ENCODE measurements at places on chromosomes 13 and 19.

DNA sequence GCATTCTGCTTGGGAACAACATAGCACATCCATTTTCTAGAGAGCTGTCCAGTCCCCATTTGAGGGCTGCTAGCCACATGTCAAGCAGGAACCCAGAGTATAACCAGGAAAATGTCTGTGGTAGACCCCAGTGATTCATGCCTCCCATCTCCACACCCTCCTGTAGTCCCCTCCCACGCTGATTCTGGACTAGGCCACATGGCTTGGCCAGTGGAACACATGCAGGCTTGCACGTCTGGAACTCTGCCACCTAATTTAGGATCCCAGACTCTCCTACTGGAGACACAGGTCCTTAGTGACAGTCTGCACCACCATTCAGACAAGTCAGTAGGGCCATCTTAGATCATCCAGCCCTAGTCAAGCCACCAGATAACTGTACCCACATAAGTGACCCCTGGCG lies 149.8 kb downstream of the ZIC5 start:
- no peak for DNase-seq

- peak; percentile 84 for DNase-seq
Observed at GRCh38 chr13:114101358-114102130, 30.9 kb downstream of the RASA3 start.

GRCh38 chr13:98313023-98313921 lies 136.2 kb upstream of the RNF113B start:
- no peak for DNase-seq

DNA sequence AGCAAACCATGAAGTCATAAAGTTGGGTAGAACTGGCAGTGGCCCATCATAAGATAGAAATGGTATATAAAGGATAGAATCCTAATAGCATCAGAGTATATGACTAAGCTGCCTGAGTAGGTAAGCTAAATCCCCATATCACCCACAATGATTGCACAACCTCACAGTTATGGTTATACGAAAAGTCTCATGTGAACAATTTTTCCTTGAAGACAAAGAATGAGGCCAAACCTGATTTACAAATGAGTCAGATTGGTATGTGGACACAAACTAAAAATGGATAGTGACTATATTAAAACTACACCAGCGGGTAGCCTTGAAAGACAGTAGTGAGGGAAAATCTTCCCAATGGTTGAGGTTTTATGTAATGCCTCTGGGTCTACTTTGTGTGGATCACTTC lies 40.9 kb upstream of the UFM1 start:
- DNase-seq, result no peak

DNA sequence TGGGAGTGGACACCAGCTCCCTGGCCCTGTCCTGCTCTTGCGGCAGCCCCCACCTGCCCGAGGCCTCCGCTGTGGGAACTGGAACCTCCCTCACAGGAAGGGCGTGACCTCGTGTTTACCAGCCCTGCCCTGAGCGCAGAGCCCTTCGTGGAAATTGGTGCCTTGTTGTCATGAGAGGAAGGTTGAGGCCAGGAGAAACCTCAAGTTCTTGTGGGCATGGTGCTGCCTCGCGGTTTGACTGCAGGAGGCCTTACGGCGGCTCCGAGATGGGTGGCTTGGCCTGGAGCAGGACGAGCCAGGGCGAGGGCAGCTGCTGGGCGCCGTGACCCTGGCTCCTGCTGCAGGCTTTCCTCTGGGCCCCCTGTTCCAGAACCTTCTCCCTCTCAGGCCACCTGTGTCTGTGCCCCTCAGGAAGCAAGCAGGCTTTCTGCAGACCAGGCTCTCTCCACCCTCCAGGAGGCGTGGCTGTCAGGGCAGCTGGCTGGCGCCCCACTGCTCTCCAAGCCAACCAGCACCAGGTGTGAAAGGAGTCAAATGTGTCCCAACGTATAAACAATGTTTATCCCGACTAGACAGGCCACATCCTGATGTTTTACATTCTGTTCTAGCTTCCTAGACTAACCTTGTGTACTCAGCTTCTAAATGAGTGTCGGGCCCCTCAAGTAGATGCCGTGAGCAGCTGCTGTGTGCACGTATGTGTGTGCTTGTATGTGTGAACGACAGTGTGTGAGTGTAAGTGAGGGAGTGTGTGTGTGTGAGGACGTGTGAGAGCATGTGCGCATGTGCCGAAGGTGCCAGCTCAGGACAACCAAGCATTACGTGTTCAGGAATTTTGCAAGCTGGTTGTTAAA lies 10.4 kb upstream of the RASA3 start:
- peak; percentile 74 for DNase-seq

DNA sequence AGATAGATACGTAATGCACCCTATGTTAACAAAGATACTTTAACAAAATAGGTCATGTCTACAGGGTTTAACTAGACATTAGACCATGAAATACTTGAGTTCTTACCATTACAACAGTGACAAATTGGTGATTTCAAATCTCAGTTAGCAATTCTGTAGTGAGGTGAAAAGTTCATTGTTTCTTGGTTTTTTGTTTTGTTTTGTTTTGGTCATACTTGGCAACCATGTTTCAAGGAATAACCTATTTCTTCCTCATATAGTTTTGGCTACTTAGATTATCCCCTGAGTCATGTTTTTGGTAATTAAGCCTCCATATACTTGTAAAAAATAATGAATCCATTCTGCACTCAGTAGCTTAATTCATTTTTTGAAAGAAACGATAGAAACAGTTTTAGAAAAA lies 1200.4 kb downstream of the DIAPH3 start:
- DNase-seq, result no peak

DNA sequence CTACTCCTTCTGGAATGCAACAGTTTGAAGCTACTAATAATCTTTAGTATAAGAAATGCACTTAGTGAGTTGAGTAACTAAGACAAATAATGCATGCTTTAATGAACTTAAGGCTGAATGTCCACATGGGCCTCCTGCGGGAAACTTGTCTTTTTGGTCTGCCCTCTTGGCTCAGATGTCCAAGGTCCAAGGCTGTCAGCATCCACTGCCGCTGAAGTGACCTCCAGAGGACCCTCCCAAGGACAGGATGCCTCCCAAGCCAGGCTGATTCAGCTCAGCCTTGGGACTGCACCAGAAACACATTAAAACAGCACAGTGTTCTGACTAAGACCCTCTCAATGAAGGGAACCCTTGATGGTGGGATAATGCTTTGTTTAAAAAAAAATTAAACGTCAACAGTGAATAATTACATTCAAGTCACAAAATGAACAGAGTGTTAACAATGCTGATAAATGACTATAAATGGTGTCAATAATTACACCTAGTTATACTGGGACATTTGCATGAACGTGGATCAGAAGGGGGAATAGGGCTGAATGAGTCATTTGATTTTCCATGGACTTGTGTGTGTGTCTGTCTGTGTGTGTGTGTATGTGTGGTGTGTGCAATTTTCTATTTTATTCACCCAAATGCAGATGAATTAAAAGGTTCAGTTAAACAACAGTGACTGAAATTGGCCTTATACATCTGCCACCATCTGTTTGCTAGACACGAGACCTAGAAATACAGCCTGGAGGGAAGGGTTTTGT lies 150.5 kb downstream of the COL4A1 start:
- DNase-seq, result no peak

DNA sequence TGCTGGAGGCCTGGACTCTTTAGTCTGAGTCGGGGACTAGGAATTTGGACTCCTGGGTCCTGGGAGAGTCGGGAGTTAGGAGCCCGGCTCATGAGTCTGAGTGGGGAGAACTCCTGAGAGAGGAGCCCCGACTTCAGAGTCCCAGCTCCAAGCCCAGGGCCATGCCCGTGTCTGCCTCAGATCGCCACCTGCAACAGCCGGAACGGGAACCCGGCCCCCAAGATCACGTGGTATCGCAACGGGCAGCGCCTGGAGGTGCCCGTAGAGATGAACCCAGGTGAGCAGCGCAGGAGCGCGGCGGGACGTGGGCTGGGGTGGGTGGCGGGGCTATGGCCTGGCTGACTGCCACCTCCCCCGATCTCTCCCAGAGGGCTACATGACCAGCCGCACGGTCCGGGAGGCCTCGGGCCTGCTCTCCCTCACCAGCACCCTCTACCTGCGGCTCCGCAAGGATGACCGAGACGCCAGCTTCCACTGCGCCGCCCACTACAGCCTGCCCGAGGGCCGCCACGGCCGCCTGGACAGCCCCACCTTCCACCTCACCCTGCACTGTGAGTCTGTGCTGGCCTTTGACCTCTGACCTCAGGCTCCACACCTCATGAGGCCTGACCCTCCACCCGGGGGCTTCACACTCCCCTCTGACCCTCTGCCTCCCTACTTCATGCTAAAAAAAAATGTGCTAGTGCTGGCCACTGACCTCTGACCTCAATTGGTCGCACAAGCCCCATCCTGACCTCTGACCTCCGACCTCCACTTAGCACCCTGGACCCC lies 4.4 kb downstream of the BCAM start:
- DNase-seq, result peak; percentile 92

DNA sequence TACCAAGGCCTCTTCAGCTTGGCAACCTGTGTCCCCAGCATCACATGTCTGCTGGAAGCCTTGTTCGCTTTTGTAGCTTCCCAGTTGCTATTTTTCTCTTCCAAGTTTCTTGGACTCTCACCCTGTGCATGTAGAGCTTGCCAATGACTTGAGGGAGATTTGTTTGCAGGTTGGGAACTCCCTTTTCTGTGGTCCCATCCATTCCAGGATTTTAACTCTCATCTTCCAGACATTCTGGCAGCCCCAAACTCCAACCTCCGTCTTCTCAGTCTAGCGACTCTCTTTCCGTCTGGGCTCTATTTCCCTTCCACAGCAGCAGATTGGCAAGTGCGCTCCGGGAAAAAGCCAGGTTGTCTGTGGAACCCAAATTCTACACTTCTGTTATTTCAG lies 9.0 kb downstream of the PLAUR start:
- no peak for DNase-seq

GRCh38 chr19:5805462-5806132 lies 730 bp downstream of the NRTN start:
- peak; percentile 91 for DNase-seq

Measured in chondrocyte (in vitro differentiated cells).